Astrocyte (in vitro differentiated cells and primary cell): ENCODE measurements at places on chromosomes 1 and 21. TPM values are rescaled to one million over a fixed set of nuclear protein-coding genes. Genes with fewer than 3 reads are reported as not detected.

GRCh38 chr1:227945891-227946623 is 1.7 kb downstream of the WNT9A start:
- no peak overlapping the region for H3K27ac ChIP-seq
- peak; percentile 53 for DNase-seq
- no peaks in the 10 kb centered on the region for H3K36me3 ChIP-seq
- H3K4me1 ChIP-seq, result peaks cover 18% of the 10 kb centered on the region
- H3K27me3 ChIP-seq, result no peaks in the 10 kb centered on the region
- H3K4me3 ChIP-seq, result peak overlapping the region; percentile 50

SPATA45 gene
- 0.65 TPM in 1 of 2 replicates, not detected in the other for total RNA-seq

NR5A2 gene
- total RNA-seq, result 0.12 and 0.39 TPM in 2 replicates

- no peaks in the 10 kb centered on the region for H3K36me3 ChIP-seq
- no peak overlapping the region for H3K27ac ChIP-seq
- H3K27me3 ChIP-seq, result peaks cover 6% of the 10 kb centered on the region
- H3K4me3 ChIP-seq, result no peak overlapping the region
These were observed 25.6 kb upstream of the FAM89A start for GRCh38 chr1:231065510-231066241.

GRCh38 chr21:45894450-45894825 is 87.1 kb upstream of the COL6A1 start:
- no peak overlapping the region for H3K27ac ChIP-seq
- no peaks in the 10 kb centered on the region for H3K36me3 ChIP-seq
- no peaks in the 10 kb centered on the region for H3K27me3 ChIP-seq

KRTAP24-1 gene
- not detected in 2 replicates for total RNA-seq

ADAMTS1 gene
- total RNA-seq, result 139 and 141 TPM in 2 replicates

ENAH gene
- total RNA-seq, result 749 and 829 TPM in 2 replicates

SLC9C2 gene
- total RNA-seq, result 0.54 TPM in 1 of 2 replicates, not detected in the other

LINGO4 gene
- total RNA-seq, result not detected in 2 replicates

GRCh38 chr1:235864931-235865525 is 1.7 kb downstream of the LYST start:
- H3K36me3 ChIP-seq, result no peaks in the 10 kb centered on the region
- peaks cover 10% of the 10 kb centered on the region for H3K4me1 ChIP-seq
- no peak overlapping the region for H3K27ac ChIP-seq
